ENCODE measurements at places on chromosomes 6 and 20.

DNA sequence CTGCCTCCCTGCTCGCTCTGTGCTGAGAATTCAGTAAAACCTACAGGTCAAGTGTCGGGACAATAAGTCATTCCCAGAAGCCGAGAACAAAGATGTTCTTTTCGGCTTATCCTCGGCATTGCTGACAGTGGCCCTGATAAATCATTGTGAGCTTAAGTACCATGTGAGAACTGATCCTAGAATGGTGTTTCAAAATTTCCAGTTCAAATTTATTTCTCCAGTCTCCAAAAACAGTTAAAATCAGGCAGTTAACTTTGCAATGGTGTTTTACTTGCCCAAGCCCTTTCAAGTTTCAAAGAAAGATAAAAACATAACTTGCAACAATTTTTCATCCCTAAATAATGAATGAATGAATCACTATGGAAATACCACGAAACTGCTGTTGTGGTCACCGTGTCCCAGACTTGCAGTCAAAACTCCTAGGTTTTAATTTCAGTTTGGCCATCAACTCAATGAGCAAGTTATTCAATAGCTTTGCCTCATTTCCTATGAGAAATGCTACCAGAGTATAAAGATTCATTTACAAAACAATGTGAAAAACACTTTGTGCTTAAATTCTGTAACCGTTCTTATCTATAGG is 4.3 kb downstream of the ATP5F1E start:
- no peak for DNase-seq

DNA sequence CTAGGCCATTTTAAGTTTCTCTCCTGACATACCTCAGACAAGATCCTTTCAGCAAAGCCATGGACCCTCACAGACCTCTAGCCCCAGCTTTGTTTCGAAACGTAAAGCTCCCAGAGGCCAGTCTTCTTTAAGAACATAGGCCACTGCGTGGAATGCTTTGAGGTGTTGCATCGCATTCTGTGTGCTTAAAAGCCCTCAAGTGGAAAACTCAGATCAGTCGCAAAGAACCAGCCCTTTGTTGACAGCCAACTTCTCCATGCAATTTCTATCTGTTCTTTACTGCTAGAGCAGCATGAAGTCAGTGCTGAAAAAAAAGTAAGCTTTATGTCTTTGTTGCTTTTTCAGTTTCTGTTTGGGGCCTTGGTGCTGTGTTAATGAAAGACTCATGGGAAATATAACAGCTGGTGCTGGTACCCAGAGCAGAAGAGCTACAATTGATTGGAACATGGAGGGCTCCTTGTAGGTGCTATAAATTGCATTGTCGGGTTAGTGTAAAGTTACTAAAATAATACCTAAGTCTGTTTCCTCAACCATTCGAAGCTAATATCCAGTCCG is 142.6 kb downstream of the MAP3K7 start:
- DNase-seq = peak; percentile 19

- no peak for DNase-seq
Measured at GRCh38 chr6:56771189-56771588, 128.5 kb upstream of the DST start.

DNA sequence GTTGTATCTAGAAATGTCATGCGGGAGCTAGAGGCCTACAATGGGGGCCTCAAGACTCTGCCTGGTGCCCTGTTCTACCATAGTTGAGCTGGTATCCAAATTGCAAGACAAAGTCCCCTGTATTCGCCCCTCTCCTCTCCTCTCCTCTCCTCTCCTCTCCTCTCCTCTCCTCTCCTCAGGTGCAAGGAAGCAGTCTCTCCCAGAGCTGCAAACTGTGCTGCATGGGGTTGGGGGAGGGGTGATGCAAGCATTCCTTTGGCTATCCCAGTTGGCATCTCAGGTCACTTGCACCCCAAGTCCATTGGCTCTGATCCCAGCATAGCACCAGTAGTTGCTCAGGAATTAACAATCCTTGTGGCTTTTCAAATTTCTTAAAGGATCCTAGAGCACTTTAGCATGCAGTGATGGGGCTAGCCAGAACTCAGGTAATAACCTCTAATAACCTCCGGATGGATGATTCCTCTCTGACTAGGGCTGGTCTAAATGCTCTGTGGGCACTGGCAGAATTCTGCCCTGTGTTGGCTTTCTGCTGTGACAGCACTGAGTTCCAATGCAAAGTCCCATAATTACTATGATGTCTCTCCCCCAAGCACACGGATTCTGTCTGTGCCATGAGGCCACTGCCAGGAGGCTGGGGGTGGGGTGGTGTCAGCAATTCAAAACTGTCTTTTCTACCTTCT is 35.3 kb downstream of the TAF11 start:
- DNase-seq = no peak

GRCh38 chr6:8182902-8183665 is 80.7 kb upstream of the EEF1E1 start:
- DNase-seq = no peak

- no peak for DNase-seq
Measured at GRCh38 chr20:10924644-10925201, 250.9 kb upstream of the JAG1 start.

GRCh38 chr6:42790549-42791181 is 8.8 kb downstream of the BICRAL start:
- DNase-seq = no peak

GRCh38 chr6:131290955-131291354 is 155.7 kb downstream of the AKAP7 start:
- DNase-seq = no peak

DNA sequence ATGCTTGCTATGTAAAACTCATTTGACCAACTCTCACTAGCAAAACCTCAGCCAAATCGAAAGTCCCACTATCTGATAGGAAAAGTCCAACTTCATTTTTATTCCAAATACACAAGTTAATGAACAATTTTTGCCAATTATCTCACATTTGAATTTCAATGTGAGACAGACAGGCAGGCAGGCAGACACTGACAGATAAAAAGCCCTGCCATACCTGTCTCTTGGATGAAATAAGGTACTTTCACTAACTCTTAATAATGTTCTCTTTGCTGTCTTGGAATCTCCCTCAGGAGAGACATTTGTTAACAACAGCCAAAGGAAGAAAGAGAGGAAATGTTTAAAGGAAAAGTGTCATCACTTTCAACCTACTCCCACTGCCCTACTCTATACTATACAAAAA is 82.0 kb downstream of the RNGTT start:
- no peak for DNase-seq

DNA sequence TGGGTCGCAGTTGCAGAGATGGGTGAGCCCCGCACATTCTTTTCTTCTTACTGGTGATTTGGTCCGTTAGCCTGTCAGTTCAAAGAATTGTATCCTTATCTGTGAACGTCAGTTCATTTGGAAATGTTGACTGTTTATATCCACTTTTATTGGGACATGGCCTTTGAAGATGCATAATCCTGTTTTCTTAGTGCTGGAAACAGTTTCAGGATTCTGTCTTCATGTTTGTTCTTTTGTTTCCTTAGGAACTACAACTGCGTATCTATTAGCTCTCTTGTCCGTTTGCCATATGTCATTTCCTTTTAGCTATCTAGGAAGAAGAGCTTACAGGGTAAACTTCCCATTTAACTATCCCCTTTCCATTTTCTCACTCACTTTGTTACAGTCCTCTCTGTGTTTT is 35.0 kb upstream of the TULP1 start:
- DNase-seq = no peak

- no peak for DNase-seq
Measured at GRCh38 chr6:143619824-143620401, 57.9 kb upstream of the PHACTR2 start.

GRCh38 chr6:121944354-121944753 is 455.1 kb upstream of the HSF2 start:
- DNase-seq = no peak

DNA sequence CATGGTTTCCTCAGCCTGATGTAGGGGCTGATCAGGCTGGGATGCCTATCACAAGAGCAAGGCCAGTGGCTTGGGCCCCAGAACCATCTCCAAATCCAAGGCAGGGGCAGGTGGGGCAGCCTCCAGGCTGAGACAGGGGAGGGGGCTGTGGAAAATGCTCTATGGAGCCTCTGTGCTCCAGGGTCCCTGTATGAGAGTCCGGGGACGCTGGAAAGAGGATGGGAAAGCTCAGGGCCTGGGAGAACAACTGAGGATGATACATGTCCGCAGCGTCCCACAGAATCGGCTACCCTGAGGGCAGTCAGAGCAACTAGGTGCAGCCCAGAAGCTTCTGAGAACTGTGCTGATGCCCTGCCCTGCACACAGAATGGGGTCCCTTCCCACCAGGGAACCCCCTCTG is 43.4 kb downstream of the CPXM1 start:
- DNase-seq = no peak

GRCh38 chr6:52010806-52011205 is 76.6 kb downstream of the PKHD1 start:
- DNase-seq = no peak

GRCh38 chr6:79425589-79426311 is 111.5 kb downstream of the LCA5 start:
- no peak for DNase-seq

- no peak for DNase-seq
Measured at GRCh38 chr6:146999766-147000165, 204.5 kb upstream of the STXBP5 start.

- peak; percentile 51 for DNase-seq
Measured at GRCh38 chr6:35496841-35497570, at the start of gene TEAD3. TEAD3 (minus strand) TSS chr6:35497079.

DNA sequence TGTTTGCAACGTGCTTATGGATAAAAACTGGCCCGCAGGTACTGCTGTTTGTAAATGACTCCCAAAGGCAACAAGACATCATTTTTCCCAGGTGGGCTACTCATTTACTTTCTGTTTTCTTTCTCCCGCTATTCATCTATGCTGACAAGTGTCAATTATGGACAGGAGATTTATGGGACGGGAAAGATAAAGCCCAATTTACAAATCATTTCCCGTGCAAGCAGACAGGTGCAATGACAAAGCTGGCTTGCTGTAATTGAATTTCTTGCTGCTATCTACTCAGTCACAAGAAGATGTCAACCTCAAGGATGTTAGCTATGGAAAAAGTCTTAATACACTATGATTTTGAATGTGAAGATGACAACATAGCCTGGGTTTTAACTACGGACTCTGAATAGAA is 125.5 kb downstream of the EPHA7 start:
- no peak for DNase-seq

DNA sequence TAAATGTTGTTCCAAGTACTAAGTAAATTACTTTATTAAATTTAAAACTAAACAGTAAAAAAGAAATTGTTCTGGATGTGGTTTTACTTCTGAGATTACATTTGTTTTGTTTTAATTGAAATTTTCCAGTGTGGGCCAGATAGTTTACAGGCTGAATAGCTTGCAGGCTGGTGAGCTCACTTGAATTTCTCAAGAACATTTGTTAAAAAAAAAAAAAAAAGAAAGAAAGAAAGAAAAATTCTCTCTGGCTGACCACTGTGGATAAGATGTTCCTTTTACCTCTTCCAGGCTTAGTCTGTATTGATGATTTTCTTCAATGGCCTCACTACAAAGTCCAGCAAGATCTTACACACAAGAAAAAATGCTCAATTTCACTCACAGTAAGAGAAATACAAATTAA is 85.4 kb downstream of the PLCG1 start:
- DNase-seq = no peak

DNA sequence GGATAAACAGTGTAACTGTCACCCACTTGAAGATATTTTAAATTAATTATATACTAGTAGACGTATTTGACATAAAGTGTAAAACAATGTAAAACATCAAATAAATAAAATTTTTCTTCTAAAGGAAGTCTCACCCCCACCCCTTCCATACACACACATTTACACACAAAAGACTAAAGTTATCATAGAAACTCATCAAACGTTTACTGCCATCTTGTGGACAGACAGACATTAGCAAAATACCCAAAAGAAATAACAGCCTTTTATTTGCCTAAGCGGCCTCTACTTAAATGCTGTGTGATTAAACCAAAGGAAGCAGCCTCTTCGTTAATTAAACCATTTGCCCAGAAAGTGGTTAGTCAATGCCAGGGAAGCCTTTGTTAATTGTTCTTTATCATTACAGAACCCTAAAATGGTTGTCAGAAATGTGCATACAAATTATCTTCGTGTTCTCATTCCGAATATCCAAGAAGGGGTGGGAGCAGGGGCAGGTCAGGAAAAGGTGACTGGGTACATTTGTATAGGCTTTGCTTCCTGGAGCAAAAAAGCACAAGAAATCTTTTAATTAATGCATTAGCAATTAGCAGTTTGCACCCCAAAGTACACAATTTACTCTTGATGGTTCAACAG is 176.2 kb upstream of the SASH1 start:
- peak; percentile 43 for DNase-seq

GRCh38 chr20:60008130-60008808 is 50.0 kb downstream of the CDH26 start:
- DNase-seq = no peak

DNA sequence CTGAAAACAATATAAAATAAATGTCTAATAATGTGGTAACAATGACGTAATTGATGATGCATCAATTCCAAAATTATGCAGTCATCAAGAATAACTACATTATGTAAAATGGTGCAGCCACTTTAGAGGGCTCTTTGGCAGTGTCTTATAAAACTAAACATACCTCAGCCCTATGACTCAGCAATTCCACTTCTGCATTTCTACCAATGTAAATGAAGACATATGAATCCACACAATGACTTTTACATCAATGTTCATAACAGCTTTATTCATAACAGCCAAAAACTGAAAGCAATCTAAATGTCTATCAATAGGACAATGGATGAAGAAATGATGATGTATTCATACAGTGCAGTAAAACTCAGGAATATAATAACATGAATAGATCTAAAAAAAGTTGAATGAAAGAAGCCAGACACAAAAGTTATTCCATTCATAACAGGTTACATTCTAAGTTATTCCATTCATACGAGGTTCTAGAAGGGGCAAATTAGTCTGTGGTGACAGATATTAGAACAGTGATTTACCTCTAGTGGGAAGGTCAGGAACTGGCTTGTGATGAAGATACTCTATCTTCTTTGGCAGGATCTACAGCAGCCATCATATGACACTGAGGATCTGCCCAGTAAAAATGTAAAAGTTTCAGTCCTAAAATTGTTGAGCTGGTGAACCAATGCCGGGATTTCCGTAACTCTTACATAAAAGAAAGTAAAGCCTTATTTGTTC is 396.1 kb downstream of the PLCB1 start:
- DNase-seq = no peak

DNA sequence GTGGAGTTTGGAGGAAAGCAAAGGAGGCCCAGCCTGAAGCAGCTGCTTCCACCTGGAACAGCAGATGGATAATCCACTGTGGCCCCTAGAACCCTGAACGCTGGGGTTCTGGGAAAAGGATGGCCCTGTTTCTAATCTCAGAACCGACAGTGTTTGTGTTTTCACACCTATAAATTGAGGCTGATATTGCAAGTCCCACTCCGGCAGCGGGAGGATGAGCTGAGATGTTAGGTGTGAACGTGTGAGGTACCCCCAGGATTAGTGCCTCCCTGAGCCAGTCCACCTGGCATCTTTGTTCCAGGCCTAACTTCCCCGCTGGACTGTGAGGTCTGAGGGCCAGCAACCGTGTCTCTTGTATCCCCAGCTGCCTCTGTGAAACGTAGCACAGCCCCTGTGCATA is 7.8 kb upstream of the CDH4 start:
- no peak for DNase-seq

- no peak for DNase-seq
Measured at GRCh38 chr6:63372951-63373533, 53.3 kb upstream of the LGSN start.
